ENCODE measurements at places on chromosomes 11 and 22.

GRCh38 chr11:2950825-2951224, 21.6 kb upstream of the PHLDA2 start:
- no peak for DNase-seq

- DNase-seq = no peak
Measured at GRCh38 chr11:85815186-85815931, 4.4 kb upstream of the SYTL2 start.

DNA sequence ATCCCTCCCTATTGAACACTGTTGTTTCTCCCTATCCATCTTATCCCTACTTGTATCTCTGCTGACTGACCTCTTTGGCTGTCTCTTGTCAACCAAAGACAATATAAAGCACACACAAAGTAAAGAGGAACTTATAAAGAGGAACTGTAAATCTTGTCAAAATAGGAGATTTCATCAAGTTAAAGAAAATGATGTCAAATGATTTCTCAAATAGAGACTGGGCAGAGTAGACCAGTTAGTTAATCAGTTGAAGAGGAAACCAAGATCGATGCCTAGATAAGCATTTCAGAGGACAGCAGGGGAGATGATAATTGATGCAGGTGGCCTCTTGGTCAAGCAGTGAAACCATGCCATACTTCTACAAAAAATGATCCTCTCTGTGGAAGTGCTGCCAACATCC, 22.7 kb downstream of the KCNQ1OT1 start:
- DNase-seq = no peak

- no peak for DNase-seq
Measured at GRCh38 chr11:35146074-35146521, 7.1 kb downstream of the CD44 start.

DNA sequence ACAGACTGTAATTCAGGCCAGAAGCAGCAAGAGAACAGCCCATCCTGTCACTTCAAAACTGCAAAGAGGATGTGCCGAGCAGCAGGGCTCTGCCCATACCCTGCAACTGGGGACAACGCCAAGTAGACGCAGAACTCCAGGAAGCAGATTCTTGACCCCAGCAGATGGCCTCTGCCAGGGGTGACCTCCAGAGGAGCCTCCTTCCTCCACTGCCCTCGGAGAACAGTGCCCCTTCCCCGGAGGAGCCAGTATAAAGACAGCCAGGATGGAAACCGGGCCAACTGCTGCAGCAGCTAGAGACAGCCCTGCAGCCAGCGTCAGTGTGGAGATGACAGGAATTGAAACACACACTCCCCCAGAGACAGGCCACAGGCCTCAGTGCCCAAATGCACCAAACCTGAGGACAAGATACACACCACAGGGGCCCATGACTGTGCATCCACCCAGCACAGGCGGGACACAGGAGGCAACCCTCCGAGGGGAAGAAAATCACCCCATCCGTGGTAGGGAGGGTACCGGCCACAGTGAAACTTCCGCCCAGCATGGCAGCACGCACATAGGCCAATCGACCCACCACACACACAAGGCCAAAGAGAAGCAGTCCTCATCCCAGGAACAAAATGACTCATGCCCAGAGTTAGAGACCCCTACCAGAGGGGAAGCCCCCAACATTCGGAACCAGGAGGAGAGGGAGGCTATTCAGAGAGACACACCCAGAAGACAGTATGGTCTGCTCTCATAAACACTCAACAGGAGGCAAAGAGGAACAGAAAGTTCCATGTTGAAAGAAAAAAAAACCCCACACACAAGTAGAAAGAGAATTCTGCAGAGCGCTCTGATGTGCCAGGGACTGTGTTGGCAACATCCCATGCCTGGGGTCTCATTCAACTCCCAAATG, 5.6 kb downstream of the AHNAK start:
- DNase-seq = no peak

- no peak for DNase-seq
Measured at GRCh38 chr11:73230931-73231330, 12.8 kb downstream of the P2RY2 start.

DNA sequence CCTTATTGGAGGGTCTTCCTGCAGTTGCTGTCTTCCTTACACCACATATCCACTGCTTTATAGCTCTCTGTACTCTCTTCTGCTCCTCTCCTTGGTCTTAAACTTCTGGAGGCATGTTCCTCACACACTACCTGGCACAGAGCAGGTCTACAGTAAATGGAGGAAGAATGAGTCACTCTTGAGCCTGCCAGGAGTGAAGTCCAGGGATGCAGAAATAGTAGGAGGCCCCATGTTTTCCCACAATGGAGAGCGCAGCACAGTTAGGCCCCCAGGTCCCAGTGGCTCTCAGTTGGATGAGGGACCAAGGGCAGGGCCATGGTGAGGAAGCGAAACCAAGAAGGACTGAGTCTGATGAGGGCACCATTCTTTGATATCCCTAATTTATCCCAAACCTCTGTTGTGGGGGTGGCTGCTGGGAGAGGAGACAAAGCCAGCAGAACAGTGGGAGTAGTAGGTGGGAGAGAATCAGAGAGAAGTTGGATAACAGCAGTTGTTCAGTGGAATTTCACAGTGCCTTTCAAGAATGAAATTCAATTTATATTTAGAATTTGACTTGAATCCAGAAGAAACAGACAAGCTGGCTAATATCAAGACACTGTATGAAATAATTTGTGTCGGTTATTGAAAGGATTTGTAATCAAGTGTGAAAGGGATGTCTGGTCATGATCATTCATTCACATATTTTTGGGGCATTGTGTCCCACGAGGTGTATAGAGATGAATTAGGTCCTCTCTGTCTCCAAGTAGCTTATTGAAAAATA, 187.8 kb downstream of the HIPK3 start:
- no peak for DNase-seq

- no peak for DNase-seq
Measured at GRCh38 chr11:10632483-10632882, 61.1 kb downstream of the IRAG1 start.

DNA sequence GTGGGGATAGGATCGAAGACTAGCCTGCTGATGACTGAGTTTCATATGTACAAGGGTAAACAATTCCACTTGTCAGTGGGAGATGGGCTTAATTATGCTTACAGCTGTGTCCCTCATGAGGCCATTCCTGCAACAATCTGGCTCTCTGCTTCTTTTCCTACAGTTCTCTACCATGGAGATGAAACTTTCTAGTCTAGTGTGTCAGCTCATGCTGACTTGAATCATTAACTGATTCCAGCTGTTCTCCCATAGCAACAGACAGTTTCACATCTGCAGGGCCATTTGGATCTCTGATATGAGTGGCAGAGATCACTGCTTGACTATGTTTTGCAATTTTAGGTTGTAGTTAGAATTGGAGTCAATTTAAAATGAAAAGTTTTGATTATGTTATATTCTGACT, 1251.7 kb upstream of the RAG2 start:
- DNase-seq = no peak

DNA sequence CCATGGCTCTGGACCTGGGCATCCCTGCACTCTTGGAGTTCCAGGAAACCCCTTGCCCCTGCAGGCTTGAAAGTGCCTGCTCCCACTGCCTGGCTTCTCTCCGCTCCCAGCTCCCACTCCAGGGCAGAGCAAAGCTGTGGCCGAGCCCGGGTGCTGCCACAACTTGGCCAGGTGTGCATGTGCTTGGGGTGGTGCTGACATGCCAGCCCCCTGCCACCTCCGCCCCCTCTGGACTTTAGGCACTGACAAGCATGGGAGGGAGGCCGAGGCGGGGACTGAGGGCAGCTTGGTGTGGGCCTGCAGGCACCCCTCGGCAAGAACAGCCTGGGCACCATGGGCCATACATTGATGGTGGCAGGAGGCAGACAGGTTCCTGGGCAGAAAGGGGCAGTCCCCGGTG, 56.4 kb upstream of the B3GNT6 start:
- no peak for DNase-seq

DNA sequence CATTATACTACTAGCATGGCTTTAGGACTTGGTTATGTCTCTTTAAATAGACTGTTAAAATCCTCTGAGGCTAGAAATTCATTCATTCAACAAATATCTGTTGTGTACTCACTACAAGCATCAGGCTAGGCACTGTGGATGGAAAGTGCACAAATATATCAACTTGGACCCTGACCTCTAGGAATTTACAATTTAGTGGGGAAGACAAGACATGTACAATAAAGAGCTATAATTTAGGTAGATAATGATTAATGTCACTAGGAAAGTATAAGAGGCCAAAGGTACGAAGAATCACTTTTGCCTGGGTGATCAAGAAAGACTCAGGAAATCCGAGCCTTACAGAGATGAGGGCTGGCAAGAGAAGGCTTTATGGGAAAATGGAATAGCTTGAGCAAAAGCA, 25.6 kb upstream of the BMAL1 start:
- DNase-seq = no peak

GRCh38 chr11:93746101-93746500, 4.6 kb downstream of the C11orf54 start:
- no peak for DNase-seq

DNA sequence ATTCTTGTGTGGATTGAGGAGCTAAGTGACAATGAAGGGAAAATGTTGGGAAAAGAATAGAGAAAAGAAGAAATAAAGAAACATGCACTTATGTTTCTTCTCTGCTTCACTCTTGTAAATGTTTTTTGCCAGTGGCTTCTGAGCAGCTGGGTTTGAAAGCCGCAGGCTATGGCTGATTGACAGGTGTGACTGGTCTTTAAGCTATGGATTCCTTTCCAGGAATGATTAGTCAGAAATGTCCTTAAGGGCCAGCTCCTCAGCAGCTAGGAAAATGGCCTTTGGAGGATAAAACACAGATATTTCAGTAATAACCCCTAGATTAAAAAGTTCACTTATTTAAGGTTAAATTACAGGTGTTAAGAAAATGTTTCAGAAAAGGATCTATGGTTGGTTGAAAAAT, 6.5 kb upstream of the USP28 start:
- no peak for DNase-seq

GRCh38 chr11:24163146-24163545, 333.7 kb upstream of the LUZP2 start:
- no peak for DNase-seq

DNA sequence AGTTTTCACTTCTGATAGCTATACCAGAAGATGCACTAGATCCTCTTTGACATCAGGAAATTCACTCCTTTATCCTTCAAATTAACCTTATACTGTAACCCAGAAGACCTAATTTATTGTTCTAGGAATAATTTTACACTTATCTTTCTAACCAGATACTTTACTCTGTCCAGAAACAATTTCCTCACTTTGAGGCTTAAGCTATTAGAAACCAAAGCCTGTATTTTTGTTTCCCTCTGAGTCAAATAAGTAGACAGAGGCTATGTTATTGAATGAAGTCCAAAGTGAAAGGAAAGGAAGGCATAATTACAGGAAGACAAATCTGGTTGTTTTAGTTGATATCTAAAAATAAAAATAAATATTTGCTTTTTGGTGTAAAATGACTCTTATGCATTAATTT, 2.2 kb downstream of the OR51V1 start:
- DNase-seq = no peak

DNA sequence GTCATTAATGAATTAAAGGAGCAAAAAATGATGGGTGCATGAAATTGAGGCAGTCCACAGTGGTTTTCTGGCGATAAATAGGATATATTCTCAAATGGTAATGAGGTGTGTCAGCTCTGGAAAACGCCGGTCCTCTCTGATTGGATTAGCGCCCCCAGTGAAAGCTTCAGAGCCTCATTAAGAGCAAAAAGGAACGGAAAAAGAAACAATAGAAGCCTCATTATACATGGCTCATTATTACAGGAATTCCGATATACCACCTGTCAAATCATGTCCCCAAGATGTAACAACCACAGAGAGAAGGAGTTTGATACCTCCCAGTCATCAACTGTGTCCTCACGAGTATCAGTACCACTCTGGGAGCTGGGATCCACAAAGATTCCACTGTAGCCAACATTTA, 175.7 kb upstream of the PITPNB start:
- no peak for DNase-seq

DNA sequence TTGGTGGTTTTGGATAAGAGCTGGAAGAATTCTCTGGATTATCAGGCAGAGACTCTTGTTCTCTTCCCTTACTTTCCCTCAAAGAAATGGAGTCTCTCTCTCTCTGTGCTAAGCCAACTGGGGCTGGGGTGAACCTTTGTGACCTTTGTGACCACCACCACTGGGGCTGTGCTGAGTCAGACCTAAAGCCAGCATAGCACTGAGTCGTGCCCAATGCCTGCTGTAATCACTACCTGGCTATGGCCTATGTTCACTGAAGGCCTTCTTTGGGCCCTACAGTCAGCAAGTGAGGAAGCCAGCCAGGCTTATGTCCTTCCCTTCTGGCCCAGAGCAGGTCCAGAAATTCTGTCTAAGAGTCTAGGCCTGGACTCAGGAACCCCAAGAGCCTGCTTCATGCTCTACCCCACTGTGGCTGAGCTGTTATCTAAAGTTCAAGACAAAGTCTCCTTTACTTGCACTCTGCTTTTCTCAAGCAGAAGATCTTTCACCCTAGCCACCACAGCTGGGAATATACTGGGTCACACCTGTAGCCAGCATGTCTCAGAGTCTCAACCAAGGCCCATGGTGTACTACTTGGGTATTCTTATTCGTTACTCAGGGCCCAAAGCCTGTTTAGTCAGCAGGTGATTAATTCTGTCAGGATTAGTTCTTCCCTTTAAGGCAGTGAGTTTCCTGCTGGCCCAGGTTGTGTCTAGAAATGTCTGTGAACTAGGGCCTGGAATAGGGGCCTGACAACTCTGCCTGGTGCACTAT, 86.0 kb downstream of the EHF start:
- DNase-seq = no peak

- no peak for DNase-seq
Measured at GRCh38 chr11:32435511-32435941, at the start of gene WT1. Gene WT1, minus strand, starts transcription at chr11:32435539.

DNA sequence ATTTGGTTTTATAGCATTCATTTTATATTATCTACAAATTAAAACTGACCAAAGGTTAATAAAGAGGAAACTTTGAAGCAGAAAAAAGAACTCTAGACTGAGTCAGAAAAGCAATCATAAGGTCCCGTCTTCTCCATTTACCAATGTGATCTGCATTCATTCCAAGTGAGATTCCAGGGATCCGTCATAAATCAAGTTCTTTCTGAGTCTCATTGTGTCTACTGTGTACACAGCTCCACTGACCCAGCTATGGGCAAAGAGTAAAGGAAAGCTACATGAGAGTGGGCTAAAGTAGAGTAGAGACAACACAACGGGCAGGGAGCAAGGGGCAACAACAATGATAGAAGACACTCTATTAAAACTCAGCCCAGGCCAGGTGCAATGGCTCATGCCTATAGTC, 15.3 kb downstream of the FAM168A start:
- DNase-seq = no peak

- no peak for DNase-seq
Measured at GRCh38 chr22:43994006-43994405, 30.1 kb upstream of the PARVB start.

DNA sequence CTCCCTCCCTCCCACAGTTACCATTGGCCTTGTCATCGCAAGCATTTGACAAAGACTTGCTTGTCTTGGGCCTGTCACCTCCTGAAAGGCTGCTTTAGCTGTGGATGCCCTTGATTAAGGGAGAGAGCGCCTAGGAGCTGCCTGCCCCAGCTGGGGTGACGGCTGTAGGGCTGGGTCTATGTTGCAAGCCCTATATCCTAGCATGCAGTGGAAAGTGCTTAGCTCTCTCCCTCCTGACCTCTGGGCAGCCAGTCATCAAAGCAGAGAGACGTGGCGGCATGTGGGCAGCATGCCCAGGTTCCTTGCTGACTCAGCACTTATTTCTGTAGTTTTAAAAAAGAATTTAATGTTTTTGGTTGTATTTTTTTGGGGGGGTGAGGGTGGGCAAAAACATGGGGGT, 75.9 kb downstream of the BARX2 start:
- no peak for DNase-seq

GRCh38 chr11:95884376-95884775, 39.5 kb downstream of the MTMR2 start:
- no peak for DNase-seq

- no peak for DNase-seq
Measured at GRCh38 chr11:81301166-81301830, 1432.4 kb downstream of the FAM181B start.

GRCh38 chr11:83736684-83737083, 450.5 kb upstream of the CCDC90B start:
- no peak for DNase-seq
